ENCODE measurements at places on chromosomes 7 and 10.

GRCh38 chr7:74012842-74013249, 15.1 kb upstream of the ELN start:
- no peak for DNase-seq

- peak; percentile 72 for DNase-seq
Measured at GRCh38 chr7:76318488-76319353, 16.2 kb downstream of the HSPB1 start.

DNA sequence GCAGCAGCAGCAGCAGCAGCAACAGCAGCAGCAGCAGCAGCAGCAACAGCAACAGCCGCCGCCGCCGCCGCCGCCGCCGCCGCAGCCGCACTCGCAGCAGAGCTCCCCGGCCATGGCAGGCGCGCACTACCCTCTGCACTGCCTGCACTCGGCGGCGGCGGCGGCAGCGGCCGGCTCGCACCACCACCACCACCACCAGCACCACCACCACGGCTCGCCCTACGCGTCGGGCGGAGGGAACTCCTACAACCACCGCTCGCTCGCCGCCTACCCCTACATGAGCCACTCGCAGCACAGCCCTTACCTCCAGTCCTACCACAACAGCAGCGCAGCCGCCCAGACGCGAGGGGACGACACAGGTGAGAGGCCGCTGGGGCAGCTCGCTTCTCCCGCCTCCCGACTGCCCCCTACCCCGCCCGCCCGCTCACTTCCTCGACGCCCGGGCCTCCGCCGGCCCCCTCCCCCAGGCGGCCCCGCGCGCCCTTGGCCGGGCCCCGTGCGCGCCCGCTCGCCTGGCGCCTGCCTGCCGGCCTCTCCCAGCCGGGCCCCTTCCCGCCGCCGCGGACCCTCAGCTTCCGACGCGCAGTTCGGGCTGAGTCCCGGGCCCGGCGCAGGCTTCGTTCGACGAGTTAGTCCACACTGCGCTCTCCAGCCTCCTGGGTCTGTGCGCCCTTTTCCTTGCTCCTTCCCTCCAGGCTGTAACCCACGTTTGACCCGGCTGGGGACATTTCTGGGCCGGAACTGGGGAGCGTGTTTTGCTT, 882 bp downstream of the DLX6 start:
- DNase-seq = peak; percentile 75

DNA sequence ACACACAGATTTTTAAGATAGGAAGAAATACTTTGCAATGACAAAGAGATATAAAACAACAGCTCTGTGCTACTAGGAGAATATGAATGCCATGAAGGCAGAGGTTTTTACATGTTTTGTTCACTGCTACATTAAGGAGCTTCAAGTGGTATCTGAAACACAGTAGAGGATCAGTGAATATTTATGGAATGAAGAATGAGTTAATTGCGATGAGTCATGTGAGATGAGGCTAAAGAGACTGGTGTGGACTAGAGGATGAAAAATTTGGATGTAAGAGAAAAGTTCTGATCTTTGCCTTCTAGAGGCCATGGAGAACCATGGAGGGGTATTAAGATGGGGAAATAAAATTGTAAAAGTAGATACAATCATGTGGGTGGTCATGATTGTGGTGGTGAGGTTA, 434.2 kb downstream of the PHTF2 start:
- no peak for DNase-seq

DNA sequence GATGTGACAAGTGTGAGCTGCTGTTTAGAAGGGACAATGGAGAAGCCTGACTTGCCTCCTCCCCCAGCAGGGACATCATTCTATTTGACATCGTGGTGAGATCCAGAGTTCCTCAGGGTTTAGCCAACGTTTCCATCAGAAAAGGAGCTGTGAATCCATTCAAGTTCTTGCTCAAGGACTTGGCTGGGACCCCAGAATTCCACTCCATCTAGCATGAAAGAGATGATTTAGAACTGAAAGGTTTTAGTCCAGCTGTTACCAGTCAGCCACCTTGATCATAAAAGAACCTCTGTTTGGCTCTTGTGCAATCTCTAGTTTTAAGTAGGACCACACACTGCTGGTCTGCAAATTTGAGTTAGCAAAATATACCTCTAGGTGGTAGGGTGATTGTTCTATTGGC, 337.6 kb downstream of the FRMD4A start:
- DNase-seq = no peak

- DNase-seq = no peak
Measured at GRCh38 chr7:94687810-94688209, 31.9 kb upstream of the SGCE start.

DNA sequence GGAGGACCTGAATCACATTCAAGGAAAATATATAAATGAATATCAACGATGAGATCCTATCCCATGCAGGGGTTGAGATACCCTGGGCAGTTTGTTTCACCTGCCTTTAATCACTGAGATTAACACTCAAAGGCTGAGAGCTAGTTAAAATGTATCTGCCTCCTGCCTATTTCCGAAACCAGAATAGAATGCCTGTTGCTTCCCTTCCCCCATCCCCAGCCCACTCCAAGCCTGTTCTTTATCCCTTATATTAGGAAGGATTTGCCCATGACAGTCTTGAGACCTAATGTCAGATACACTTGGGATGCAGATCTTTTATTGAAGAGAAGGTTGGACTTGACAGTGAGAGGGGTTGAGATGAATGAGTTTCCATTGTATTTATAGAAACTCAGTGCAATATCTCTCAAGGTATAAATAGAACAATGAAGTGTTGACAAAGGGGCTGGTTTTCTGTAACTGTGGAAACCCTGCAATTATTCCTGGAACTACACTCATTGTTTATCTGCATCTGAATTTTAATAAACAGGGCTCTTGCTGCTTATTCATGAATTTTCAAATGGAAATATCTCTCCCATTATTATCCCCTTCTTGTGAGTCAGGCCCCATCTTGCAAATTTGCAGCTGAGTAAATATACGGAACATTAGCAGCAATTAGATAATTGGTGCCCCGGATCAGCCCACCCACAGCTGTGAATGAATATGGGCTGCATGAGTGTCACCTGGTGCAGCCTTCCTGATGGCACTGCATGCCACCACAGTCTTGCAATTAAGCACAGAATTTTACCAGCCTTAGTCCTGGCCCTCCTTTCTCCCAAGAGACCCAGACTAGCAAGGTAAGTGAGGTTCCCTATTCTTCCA, 66.7 kb downstream of the SORCS3 start:
- DNase-seq = no peak

DNA sequence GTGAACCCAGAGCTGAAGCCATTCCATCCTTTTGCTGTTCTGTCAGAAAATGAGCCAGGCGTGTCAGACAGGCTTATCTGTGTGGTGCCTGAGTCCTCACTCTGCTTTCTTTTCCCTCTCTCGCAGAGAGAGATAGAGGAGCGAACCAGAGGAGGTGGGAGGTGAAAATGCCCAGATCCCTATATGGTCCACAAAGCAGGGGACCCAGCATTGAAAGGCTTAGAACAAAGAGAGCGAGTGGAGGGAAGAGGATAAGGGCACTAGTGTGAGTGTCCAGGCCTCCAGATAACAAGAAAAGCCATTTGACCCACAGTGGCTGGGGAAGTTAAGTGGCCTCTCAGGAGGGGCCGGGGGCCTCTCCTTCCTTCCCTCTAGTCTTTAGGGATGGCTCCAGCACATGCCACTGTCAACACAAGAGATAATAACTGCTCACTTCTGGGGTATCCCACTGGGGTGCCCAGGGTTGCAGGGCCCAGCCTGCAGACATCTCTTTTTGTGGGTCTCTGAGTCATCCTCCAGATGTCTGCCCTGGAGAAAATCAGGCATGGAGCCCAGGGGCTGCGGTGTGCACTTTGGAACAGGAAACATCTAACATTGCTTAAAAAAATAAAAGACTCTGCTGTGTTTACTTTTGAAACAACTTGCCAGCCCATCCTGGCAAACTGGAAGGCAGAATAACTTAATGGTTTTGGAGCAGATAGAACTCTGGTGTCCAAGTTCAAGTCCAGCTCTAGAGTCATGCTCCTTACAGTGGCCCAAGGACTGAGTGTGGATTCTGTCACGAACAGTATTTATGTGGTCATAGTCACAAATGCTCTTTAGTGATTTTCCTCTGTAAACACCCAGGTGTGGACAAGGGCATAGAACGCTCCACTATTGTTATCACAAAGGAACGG, 189.5 kb downstream of the CXCL12 start:
- no peak for DNase-seq

- no peak for DNase-seq
Measured at GRCh38 chr10:119753309-119753708, 27.5 kb downstream of the INPP5F start.

DNA sequence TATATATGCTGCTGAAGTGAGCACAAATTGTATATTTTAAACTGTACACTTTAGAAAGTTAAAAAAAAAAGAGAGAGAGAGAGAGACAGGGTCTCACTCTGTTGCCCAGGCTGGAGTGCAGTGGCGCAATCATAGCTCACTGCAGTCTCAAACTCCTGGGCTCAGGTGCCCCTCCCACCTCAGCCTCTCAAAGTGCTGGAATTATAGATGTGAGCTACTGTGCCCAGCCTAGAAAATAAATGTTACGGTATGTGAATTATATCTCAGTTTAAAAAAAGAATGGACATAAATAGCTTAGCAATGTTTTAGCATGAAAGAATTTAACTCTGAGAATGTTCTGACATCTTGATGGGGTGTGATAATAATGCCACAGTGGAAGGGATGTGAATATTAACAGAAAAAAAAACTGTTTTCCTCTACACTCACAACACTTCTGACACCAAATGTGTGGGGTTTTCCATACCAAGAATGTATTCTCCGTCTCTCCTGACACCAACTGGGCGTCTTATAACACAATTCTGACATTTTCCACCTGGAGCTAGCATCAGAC, 162.1 kb downstream of the PLCE1 start:
- DNase-seq = no peak

DNA sequence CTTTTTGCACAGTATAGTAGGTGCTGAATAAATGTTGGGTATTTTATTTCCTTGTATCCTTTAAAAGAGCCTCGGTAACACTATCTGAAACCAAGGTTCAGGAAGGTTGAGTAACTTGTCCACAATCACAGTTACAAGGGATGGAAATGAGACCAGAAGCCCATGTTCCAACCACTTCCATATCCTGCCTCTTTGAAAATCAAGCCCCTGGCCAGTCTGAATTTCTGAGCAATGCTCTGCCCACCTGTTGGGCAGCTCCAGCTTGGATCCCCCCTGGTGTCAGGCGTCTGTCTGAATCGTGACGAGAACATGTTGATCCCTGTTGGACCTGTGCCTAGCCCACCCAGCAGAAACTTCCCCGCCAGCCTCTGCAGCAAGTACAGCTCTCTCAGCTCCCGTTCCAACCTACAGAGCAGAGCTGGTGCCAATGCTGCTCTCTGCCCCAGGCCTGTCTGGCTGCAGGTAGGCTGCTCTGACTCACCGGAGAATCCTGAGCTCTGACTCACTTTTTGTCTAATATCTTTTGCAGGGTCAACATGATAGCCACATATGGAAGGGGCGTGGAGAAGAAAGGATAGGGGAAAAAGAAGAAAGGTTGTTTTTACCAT, 595.5 kb downstream of the INHBA start:
- DNase-seq = no peak

- DNase-seq = peak; percentile 69
Measured at GRCh38 chr7:40680657-40681056, 545.9 kb downstream of the SUGCT start.

GRCh38 chr7:12350971-12351370, 52.7 kb downstream of the VWDE start:
- no peak for DNase-seq

GRCh38 chr7:16315280-16315679, 106.1 kb downstream of the CRPPA start:
- no peak for DNase-seq

GRCh38 chr10:78337646-78338391, 304.2 kb downstream of the RPS24 start:
- DNase-seq = no peak

DNA sequence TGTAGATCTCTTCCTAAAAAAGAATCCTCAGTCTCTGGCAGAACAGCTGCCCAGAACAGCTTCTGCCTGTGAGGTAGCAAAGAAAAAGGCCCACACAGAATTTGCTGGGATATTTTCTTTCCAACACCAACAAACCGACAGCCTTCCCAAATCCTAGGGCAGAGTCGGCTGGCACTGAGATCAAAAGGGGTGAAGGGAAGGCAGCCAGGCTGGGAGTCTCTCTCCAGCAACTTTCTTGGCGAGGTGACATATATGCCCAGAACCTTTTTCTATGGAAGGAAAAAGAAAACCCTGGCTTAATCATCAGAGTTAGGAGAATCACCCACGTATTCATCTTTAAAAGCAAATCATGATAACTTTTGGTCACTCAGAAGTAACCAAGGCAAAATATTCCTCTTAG, 279.6 kb downstream of the DNAJB6 start:
- DNase-seq = no peak

DNA sequence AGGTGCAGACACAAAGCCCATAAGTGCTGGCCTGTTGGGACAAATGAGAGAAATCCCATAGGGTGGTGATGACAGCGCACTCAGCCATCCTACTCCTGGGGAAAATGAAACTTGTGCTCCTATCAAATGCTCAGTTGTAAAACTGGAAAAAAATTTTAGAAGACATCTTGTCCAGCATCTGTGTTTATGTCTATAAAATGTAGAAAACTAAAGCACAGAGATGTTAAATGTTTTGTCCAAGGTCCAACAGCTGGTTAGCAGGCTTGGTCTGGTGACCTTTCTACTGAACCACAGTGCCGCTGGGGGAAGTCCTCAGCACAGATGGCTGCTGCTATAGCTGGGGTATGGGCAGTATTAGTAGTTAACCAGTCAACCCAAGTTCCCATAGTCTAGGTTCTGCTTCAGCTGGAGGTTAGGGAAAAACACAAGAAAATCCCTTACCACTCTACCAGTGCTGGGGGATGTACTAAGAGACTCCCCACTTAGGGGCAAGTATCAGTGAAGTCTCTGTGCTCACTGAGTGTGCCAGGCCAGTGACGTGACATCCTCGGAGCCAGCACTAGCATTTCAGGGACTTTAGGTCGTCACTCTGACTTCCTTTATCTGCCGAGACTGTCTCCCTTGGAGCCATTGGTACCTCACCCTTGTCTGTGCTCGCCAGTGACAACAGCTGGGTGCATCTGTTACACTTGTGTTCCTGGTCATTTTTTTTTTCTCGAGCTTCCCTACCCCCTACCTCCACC, 1.9 kb downstream of the TSPAN33 start:
- DNase-seq = no peak

- no peak for DNase-seq
Measured at GRCh38 chr7:75884476-75884875, 5.6 kb downstream of the RHBDD2 start.

GRCh38 chr7:117350027-117350426, 27.2 kb upstream of the WNT2 start:
- DNase-seq = no peak
